ENCODE measurements at places on chromosomes 12 and 14.

GRCh38 chr14:65685572-65685971, 273.0 kb downstream of the FUT8 start:
- no peak for DNase-seq

- DNase-seq, result no peak
These were observed 340.6 kb downstream of the GXYLT1 start for GRCh38 chr12:41804026-41804425.

- DNase-seq, result no peak
These were observed 81.9 kb upstream of the MAX start for GRCh38 chr14:65184032-65184764.

DNA sequence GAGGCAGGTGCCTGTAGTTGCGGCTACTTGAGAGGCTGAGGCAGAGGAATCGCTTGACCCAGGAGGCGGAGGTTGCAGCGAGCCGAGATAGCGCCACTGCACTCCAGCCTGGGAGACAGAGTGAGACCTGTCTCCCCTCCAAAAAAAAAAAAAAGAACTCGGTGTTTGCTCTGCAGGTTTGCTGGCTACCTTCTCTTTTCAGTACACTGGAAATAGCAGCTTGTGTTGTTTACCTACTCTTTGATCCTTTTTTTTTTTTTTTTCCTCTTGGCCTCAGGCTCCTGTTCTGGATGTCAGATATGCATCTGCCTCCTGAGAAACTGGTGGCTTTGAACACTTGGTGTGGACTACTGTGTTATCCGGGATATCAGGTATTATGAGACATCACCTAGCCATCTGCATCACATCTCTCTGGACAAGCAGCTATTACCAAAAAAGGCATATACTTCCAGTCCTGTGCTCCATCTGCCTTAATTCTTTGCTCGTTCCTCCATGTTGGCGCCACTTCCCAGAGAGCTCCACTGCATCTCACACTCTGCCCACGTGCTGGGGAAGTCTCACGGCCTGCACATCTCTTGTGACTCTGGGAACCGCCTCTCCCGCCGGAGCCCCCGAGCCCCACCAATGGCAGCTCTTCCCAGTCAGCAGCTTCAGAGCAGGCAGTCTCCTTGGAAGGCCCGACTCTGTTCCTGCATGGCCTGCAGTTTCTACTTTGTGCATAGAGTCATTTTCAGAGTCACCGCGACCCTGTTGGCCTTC, 50.9 kb upstream of the TRAF3 start:
- DNase-seq, result no peak

DNA sequence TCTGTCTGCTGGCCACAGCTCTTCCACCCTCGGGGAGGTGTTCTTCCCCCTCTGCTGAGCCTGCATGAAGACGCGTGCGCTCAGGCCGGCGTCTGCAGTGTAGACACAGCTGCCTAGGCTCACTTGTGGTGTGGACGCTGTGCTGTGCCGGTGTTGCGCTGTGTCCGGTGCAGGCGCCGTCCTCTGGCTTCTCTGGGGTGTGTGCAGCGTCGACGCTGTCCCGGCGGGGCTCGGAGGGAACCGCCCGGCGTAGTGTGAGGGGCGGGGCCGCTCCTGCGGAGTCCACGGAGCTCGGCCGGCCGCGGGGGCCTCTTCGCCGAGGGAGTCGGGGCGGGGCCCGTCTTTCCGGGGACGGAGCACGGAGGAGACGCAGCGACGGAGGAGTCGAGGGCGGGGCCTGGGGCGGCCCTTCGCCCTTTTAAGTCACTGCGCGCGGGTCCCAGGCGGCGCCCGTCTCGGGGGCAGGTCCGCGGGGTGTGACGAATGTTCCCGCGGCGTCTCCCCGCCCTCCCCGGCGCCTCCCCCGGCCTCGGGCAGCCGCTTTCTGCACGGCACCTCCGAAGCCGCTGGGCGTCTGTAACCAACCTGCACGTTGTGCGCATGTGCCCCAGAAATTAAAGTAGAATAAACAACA, 45.2 kb downstream of the NOC4L start:
- DNase-seq, result peak; percentile 82

DNA sequence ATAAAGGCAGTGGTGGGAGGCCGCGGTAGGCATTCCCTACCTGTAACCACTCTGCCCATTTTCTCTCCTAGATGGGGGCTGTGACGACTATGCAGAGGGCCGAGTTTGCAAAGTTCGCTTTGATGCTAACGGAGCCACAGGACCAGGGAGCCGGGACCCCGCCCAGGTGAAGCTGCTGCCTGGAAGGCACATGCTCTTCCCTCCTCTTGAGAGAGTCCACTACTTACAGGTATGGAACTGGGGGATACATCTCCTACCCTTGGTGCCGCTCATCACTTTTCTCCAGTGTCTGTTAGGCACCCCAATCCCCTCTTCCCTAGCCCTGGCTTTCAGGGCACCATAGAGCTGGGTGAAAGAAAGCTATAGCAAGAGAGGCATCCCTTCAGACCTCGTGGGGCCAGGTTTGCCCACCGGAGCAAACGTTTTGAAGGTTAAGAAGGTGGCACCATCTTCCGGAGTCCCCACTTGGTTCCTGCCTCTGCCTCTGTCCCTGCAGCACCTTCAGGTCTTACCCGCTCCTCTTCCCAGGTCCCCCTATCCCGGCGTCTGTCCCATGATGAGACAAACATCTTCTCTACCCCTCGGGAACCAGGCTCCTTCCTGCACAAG, 2.0 kb upstream of the P3H3 start:
- no peak for DNase-seq

GRCh38 chr12:102069707-102070106, 7.9 kb upstream of the WASHC3 start:
- DNase-seq, result no peak

- DNase-seq, result no peak
These were observed 124.3 kb downstream of the PPHLN1 start for GRCh38 chr12:42450248-42450647.

GRCh38 chr12:48995086-48995879, 3.9 kb downstream of the DDN start:
- peak; percentile 88 for DNase-seq

DNA sequence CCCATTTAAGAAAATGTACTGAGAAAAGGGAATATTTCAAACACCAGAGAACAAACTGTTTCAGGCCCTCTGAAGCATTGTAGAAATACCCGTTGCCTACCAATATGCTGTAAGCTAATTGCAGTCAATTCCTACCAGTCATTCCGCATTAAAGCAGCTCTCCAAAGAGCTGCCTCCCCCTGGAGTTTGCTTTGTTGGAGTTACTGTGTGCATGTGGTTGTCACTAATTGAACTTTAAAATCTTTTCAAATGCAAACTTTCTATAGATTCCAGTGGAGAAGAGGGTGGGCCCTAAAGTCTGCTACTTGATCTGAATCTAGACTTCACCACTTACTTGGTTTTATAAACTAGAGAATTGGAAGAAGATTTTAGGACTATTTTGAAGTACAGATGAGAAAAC, 112.7 kb downstream of the PLXNC1 start:
- no peak for DNase-seq

DNA sequence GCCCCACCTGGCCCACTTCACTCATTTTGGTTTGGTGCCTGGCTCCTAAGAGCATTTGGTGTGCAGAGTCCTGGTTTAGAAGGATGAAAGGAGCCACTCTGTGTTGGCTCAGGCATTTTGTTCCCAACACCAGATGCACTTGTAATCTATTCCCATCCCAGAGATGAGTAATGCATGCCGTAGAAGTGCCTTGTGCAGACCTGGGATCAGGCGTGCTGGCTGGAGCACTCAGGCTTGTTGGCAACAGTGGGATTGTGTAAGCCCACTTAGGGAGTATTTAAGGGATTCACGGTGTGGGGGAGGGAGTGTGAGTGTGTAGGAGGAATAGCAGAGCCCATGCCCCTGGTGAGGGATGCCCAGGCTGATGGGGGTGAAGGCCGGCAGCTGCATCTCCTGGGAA, 501.5 kb upstream of the TBX3 start:
- DNase-seq, result no peak
